ENCODE measurements at places on chromosomes 11 and 22. TPM values are rescaled to one million over a fixed set of nuclear protein-coding genes. Genes with fewer than 3 reads are reported as not detected.

The HBD gene
- not detected for total RNA-seq

The MUC5AC gene
- not detected for total RNA-seq

The TRPC6 gene
- under 0.01 TPM for total RNA-seq

The SPON1 gene
- total RNA-seq: not detected

The MMP8 gene
- total RNA-seq: not detected

The C11orf98 gene
- total RNA-seq: 88.6 TPM

The GSTT2 gene
- total RNA-seq: 1.2 TPM

The OR52H1 gene
- not detected for total RNA-seq

The SYCE3 gene
- not detected for total RNA-seq

All from myometrial cell (primary cell).